ENCODE measurements at places on chromosomes 12 and 14.
A peak's percentile ranks its signal among the peaks of the same experiment; 100 is the strongest.

DNA sequence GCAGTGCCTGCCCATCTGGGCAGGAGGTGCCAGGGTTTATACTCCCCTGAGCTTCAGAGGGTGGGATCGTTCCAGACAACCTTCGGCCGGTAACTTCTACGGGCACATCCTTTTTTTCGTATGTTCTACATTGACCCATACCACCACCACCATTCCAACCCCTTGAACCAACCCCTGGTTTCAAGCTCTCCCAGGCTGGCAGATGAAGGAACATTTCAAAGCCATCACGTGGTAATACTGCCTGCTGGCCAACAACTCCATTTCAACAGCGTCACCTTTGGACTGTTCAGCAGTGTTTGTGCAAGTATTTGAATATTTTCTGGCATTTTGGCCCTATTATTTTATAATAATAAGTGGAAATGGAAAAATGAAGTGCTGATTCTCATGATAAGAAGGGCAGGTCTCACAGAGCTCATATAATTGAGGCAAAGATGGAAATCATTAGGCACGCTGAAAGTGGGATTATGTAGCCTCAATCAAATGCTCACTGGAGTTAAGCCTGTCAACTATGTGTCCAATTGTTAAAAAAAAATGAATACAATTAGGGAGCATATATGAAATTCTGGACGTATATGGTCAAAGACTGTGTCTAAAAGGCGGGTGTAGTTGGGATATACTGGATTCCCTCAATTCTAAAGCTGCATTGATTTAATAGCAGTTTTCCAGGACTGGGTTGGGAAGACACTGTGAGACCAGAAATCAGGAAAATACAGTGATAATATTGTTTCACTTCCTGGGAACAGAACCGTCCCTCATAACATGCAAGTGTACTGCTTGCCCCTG, 162.1 kb downstream of the ZFP36L1 start:
- H3K36me3 ChIP-seq: no peaks in the 10 kb centered on the region
- no peaks in the 10 kb centered on the region for H3K27me3 ChIP-seq
- no peak for DNase-seq
- H3K4me1 ChIP-seq: no peaks in the 10 kb centered on the region
- no peak overlapping the region for H3K27ac ChIP-seq

GRCh38 chr14:68248481-68249255, 429.1 kb downstream of the RAD51B start:
- no peaks in the 10 kb centered on the region for H3K36me3 ChIP-seq
- peak; percentile 72 for DNase-seq
- no peaks in the 10 kb centered on the region for H3K27me3 ChIP-seq
- peaks cover 71% of the 10 kb centered on the region for H3K4me1 ChIP-seq
- no peak overlapping the region for H3K4me3 ChIP-seq
- H3K27ac ChIP-seq: no peak overlapping the region

GRCh38 chr12:132285991-132286681, 43.3 kb downstream of the GALNT9 start:
- H3K27ac ChIP-seq: no peak overlapping the region
- no peak overlapping the region for H3K4me3 ChIP-seq
- H3K27me3 ChIP-seq: peaks cover 86% of the 10 kb centered on the region
- no peaks in the 10 kb centered on the region for H3K36me3 ChIP-seq
- DNase-seq: peak; percentile 19

DNA sequence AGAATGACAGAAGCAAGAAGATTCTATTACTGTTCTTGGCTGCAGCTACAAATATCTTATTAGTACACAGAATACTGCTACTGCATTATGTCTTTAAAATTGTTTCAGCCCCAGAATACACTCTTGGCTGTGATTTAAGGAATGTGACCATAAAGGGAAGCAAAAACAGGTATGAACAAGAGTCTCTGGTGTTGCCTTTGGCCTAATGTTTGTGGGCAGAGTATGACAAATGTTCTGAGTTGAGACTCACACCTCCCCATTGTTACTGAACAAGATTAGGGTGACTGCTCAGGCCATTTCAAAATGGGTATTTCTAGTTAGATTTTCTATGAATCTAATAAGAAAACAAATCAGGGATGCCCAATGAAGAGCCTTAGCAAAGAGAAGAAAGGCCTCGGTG, 28.5 kb downstream of the TTC6 start:
- H3K4me1 ChIP-seq: no peaks in the 10 kb centered on the region
- H3K27me3 ChIP-seq: peaks cover 13% of the 10 kb centered on the region
- H3K27ac ChIP-seq: no peak overlapping the region
- no peak for DNase-seq
- no peak overlapping the region for H3K4me3 ChIP-seq
